ENCODE measurements at places on chromosomes 13 and 19.

- DNase-seq: no peak
Measured at GRCh38 chr13:50396001-50396400, 380.8 kb downstream of the KCNRG start.

GRCh38 chr19:16405797-16406196 lies 66.0 kb downstream of the EPS15L1 start:
- DNase-seq: no peak

- DNase-seq: no peak
Measured at GRCh38 chr19:13881251-13881691, 4.3 kb downstream of the NANOS3 start.

DNA sequence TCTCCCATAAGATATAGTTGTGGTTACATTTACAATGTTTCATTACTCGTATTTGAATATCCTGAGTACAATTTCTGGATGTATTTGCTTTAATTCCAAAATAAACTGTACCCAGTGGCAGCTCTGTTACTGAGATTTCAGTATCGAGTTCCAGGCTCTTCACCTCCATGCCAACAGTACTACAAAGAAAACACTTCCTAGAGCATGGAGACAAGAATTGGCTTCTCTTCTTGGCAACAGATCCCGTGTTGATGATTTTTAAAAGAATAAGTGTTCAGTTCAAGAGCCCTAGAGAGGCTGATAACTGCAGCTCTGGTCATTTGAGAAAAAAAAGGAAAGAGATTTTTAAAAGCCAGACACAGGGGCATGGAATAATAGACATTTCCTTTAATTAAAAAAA lies 302.8 kb downstream of the EFNB2 start:
- no peak for DNase-seq

- DNase-seq: no peak
Measured at GRCh38 chr19:33403221-33403972, 29.9 kb downstream of the CEBPG start.

DNA sequence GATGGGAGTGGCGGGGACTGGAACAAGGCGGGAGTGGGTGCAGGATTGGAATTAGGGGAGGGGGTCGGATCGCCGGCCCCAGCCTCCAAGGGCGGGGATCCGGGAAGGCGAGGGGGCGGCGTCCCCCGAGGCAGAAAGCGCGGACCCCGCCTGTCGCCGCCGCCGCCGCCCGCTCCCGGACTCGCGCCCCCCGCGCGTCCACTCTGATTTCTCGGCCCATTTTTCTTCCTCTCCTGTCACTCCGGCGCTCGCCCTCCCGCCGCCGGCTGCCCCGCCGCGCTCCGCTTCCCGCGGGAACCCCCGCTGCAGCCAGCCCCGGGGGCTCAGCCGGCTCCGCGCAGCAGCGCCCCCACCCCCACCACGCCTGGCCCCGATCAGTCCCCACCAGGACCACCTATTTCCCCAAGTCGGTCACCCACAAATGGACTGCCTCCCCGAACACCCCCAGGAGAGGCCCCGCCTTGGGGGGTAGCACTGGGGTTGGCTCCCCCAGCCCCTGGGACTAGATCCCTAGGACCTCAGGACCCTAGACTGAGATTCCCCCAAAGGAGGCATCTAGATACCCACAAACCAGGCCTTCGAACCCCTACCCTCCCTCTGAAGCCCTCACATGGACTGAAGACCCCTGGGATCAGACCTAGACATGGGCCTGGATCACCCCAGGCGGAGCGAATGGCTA lies 12.6 kb upstream of the ERFL start:
- DNase-seq: no peak

GRCh38 chr19:55529636-55530234 lies 7.2 kb downstream of the SBK2 start:
- DNase-seq: no peak

DNA sequence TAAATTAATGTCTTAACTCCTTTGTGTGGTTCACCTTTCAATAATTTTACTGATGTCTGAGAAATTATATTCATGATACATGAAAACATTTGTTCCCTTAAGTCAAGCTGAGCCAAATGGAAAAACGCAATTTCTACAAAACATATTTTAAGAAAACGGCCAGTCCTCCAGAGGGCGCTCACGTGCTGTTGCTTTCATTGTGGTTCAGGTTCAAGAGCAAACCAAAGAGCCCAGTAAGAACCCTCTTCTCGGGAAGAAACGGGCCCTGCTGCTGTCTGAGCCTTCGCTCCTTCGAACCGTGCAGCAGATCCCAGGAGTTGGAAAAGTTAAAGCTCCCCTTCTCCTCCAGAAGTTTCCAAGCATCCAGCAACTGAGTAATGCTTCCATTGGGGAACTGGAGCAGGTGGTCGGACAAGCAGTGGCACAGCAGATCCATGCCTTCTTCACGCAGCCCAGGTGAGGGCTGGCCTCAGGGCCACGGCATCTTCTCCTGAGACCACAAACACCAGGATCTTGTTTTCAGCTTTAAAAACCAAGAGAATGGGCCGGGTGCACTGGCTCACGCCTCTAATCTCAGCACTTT lies 4.3 kb downstream of the FAAP24 start:
- DNase-seq: peak; percentile 43

DNA sequence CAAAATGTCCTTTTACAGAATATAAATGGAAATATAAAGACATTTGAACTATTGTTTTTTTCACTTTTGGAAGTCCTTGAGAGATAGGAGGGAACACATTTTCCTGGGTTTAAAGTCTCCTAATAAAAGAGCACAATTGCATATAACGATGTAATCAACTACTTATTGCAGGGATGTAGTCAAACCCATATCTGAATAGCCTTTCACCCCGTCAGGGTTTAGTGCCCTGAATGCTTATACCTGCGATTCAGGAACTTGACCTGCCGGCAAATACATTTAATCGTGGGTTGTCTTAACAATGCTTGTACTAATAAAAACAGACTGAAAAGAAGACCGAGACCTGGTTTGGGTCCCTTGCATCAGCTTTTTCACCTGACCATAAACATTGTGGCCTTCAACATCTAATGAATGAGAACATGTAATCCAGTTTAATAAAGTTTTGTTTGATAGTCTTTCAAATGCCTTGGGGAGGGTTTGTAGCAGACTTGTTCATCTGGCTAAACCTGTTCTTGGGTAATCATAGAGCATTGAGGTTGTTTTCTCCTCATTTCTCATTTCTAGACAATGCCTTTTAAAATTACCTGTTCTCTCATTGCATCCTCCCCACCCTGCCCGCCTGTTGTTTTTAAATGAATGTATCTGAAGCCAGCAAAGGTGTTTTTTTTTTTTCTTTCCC lies 7.0 kb downstream of the KLF5 start:
- DNase-seq: no peak

GRCh38 chr19:18897094-18898029 lies 1.4 kb upstream of the CERS1 start:
- DNase-seq: no peak

- DNase-seq: no peak
Measured at GRCh38 chr13:102309110-102309509, 92.7 kb downstream of the FGF14 start.

DNA sequence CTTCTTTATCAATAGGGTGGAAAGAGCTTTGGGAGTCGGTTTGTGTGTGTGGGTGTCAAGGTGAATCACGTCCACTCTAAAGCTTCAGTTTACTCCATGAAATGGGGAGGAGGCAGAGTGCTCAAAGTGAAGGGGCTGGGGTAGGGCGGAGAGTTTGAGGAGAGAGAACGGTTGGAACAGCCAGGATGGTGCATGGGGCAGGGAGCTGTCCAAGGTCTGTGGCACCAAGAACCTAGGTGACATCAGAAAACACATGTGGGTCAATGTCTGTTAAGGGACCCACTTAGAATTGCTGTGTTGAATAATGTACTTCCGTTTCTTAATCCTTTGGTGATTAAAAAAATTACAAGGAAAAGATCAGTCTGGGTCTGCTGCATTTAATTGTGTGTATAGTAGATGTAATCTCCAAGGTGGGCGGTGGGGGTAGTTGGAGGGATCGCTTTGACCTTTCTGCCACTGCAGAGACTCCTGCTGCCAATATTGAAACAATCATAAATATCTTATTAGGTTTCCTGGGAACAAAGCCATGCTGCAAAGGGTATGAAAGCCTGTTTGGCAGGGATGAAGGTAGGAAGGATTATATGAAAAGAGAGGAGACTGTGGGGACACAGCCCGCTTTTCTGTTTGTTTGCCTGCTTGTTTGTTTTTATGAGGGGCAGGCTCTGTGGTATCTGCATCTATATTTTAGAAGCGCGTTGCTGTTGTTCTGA lies 122.3 kb downstream of the ATP8A2 start:
- DNase-seq: no peak

DNA sequence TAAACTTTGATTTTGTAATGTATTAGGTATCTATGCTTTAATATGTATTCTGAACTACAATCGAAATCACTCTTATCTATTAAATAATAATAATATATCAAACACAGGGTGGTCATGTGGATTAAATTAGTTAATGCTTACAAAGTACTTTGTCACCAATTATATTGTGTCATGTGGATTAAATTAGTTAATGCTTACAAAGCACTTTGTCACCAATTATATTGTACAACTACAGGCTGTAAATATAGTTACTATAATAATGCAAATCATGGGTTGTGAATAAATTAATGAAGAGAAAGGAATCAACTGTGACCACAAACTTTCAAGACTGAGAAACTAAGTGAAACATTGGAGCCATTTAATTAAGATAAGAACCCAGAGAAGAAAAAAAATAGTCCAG lies 1929.1 kb upstream of the PCDH20 start:
- no peak for DNase-seq

DNA sequence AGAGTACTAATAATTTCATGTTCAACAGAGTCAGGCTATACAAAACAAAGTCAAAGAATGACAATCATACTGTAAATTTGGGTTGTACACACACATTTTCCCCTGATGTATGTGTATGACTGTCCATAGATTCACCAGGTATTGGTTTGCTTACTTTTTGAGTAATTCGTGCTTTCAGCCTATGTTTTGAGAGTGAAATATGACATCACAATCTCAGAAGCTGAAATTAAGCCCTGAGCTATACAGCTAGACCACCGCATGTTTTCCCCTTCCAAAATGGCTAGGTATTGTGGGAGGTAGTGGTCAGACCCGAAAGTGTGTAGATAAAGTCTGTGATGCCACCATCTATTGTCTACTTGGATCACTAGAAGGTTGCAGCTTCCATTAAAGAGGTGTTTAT lies 102.8 kb downstream of the KATNAL1 start:
- DNase-seq: no peak

DNA sequence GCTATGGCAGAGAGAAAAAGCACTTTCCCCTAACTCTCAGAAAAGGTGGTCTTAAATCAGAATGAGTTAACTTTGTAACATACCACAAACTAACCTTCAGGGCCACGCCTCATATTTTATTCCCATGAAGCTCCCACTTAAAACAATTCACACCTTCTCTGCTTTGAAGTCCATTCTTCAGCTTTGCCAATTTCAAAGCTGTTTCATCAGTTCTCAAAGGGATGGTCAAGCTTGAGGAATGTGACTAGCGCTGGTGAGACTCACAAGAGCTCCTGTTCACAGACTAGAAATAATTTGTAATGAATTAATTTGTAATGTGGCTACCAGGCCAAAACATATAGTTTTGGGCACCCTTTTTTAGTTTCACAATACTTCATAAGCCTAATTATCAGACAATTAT lies 68.2 kb downstream of the STK24 start:
- DNase-seq: no peak
